ENCODE measurements at places on chromosomes 11 and 22.
A peak's percentile ranks its signal among the peaks of the same experiment; 100 is the strongest.

DNA sequence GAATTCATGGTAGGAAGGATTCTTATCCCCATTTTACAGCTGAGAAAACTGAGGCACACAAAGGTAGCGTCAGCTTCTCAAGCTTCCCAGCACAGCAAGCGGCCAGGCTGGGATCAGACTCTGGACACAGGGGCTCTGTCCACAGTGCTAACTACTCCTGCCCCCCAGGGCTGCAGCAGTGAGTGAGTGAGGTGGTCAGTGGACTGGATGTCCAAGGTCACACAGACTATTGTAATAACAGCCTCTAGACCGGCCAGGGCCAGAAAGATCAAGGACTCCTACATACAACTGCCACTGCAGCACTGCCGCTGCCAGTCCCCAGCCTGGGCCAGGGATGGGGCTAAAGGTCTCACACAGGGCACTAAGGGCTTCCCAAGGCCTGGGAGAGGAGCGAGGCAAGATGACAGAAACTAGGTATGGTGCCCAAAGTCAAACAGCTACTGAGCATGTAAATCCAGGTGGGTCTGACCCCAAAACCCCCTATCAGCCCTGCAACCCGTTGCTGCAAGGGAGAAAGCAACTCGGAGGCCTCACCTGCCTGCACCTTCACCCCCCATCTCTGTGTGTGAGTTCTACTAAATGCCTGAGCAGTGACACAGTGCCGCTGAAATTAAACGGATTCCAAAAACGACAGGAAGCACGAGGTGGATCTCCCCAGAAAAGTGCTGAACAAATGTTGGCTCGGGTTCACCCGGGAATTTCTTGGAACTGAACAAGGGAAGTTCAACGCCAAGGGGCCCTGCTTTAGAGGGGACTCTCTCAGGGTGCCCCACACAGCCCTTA lies 161.8 kb upstream of the GRK3 start:
- DNase-seq = no peak

DNA sequence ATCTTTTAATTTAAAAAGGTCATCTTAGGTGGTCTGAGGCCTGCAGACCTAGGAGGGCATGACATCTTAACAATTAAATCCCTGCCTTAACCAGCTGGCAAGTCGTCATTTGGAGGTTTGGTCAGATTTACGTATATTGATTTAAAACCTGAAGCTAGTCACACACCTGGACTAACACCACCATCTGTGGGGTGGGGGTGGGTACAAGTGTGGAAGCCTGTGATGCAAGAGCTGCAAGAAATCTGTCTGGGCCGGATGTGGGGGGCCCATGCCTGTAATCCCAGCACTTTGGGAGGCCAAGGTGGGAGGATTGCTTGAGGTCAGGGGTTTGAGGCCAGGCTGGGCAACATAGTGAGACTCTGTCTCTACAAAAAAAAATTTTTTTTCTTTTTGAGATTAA lies 11.6 kb downstream of the CCDC87 start:
- no peak for DNase-seq

- no peak for DNase-seq
Observed at GRCh38 chr22:25494774-25495173, 69.7 kb upstream of the GRK3 start.

DNA sequence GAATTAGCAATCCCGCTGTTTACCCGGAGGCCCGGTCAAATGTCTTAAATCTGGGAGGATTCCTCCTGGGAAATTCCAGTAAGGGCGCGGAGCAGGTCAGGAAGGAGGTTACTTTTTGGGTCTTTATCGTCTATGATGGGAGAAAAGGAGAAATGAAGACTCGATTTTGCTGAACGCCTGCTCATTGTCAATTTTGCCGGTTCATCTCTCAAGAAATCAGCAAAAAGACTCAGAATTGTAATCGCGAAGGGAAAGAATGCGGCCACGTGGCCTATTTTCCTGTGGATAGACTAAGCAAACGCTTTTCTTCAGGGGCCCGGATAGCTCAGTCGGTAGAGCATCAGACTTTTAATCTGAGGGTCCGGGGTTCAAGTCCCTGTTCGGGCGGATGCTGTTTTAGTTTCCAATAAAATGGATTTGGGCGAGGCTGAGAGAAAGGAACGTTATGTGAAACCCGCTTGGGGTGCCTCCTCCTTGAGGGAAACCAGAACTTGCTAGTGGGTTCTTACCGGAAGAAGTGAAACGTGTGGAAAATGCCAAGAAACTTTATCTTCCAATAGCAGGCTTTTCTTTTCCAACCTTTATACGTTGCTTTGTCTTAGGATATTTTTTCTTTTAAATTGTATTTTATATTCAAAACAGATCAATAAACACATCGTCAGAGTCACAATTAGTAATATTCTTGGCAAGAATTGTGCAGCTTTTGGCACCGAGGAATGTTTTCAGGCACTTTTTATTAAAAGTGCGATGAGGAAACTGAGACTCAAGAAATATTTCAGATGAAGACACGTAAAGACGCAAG lies 45.0 kb downstream of the OR4D9 start:
- peak; percentile 92 for DNase-seq

GRCh38 chr11:9461760-9462134 lies 935 bp downstream of the ZNF143 start:
- no peak for DNase-seq

DNA sequence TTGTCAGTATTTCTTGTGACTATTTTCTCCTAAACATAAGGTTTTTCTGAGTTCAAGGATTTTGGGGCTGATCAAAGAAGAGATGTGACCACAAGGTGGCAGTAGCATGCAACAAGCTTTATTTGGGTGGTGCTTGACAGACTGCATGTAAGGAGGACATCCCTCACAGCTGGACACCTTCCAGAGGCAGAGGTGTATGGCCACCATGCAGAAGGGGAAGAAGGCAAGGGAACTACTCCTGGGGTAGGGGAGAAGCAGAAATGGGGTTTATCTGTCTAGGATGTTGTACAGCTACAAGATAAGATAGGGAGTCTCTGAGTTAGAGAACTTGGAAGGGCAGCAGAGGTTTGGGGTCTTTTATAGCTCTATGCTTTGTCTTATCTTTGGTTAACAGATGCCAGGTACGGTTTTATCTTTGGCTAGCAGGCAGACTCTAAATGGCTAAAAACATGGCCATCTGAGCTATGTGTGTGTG lies 5.1 kb upstream of the BIRC2 start:
- DNase-seq = peak; percentile 81

GRCh38 chr11:93236741-93237675 lies 39.2 kb upstream of the SLC36A4 start:
- DNase-seq = no peak
